ENCODE measurements at places on chromosomes 4 and X.

- DNase-seq = no peak
These were observed 100.7 kb upstream of the GRPR start for GRCh38 chrX:16022580-16023200.

- DNase-seq = peak; percentile 9
These were observed 82.5 kb downstream of the GASK1B start for GRCh38 chr4:158090323-158090722.

DNA sequence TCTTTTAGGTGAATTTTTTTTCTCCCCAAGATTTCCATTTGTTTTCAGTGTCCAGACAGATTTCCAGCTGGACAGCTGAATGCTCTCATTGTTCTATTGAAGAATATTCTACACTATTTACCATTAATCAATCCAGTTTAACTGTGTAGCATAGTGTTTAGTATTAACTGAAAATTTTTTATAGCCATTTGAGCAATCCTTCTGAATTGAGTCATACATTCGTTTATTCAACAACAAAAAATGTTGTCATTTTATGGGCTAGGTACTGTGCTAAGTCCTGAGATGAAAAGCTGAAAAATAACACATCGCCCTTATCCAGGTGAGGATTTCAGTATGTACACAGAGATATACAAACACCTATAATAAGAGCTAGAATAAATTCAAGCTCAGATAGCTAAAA lies 223.3 kb downstream of the COL25A1 start:
- no peak for DNase-seq

GRCh38 chr4:79185526-79186045 lies 140.3 kb downstream of the NAA11 start:
- no peak for DNase-seq

DNA sequence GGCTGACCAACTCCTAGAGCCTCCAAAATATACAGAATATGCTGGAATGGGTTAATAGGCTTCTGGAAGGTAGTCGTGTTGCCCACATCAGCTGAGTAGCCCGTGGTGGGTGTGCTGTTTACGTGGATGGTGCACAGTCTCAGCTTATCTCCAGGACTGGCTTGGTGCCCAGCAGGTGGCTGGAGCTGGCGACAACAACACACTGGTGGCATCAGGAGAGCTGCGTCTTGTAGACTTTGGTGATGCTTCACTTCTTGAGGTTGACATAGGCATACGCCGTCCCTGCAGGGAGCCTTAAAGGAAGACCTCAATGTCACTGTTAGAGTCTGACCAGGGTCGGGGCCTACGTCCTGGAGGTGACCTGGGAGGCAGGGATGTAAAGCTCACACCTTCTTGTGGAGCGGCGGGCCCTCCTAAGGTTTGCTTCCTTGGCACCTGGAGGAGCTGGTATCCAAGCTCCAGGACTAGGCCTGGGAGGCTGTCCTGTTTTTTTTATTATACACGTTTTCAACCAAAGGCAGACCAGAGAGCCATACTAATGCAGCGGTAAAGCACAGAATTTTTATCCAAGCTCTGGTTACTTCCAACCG lies 26.5 kb upstream of the RBMX start:
- DNase-seq = no peak

DNA sequence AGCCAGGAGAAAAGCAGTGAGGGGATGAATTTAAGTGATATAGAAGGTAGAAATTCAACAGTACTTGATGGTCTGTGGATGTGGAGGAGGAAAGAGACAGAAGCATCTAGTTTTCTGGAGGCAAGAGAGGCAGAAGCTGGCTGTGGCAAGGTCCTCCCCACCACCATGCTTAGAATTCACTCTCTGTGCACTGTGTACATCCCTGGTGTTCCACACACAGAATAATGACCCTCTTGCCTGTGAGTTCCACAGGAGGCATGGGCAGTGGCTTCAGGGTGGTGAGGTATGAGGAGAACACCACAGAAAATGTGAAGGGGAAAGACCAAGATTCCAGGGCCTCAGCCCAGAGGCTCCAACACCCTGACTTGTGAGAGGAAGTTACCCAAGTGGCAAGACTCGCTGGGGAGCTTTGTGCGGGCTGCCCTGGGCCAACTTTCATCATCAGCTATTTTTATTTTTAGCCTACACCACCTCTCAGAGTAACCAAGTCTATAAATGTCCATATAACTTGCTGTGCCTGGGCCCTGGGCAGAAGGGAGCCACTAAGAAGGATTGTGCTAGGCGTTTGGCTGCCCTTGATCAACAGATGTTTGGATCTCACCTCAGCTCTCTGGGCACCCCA lies 7.8 kb upstream of the INTS6L start:
- DNase-seq = no peak

- DNase-seq = no peak
These were observed 27.3 kb downstream of the MND1 start for GRCh38 chr4:153371701-153372234.

GRCh38 chrX:41314204-41314603 lies 19.8 kb upstream of the DDX3X start:
- no peak for DNase-seq

DNA sequence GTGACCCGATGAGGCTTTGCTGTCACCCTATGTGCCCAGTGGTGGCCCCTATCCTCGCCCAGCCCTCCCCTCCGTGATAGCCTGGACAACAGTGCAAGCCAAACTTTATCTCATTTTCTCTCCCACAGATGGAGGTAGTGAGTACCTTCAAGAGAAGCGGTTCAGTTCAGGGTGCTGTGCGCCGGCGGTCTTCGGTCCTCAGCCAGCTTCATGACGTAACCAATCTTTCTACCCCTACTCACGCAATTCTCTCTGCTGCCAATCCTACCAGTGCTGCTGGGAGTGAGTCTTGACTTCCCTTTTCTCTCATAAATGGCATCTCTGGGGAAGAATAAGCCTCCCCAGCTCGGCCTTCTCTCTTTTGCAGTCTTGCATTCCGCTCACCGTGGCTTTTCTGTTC lies 29.5 kb downstream of the CCNQ start:
- DNase-seq = no peak

DNA sequence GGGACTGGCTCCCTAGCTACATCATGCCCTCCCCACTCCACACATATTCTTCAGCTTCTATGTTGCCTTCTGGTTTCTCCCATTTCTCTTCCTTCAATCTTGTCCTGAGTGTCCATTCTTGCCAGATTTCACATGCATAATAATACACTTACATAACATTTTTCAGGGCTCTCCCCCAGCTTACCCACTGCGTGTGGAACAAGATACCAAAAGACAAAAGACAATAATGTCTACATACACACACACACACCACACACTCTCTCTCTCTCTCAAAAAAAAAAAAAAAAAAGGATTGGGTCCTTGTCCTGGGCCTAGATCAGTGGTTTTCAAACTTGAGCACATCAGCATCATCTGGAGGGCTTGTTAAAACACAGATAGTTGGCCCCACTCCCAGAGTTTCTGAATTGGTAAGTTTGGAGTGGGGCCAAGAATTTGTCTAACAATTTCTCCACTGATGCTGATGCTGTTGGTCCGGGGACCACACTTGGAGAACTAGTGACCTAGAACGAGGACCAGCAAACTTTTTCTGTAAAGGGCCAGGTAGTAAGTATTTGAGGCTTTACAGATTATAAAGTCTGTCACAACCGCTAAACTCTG lies 6.5 kb upstream of the SMARCA1 start:
- no peak for DNase-seq

DNA sequence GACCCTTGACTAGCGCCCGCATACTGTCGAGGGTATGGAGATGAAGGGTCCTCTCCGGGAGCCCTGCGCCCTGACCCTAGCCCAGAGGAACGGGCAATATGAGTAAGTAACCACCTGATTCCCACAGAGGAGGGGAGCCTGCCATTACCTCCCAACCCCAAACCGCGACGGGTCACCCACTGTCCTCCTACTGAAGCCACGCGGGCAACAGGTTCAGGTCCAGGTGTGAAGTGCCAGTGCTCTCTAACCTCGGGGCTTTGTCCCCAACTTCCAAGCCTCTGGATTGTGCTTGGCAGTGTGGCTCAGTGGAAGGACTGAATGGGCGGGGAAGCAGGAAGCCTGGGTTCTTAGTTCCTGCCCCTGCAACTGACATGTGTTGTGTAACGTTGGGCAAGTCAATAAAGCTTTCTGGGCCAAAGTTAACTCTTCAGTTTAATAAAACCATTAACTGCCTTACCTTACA lies 694 bp downstream of the OCRL start:
- no peak for DNase-seq

GRCh38 chr4:89347363-89348025 lies 39.9 kb upstream of the GPRIN3 start:
- no peak for DNase-seq

GRCh38 chrX:131225078-131225477 lies 64.0 kb downstream of the IGSF1 start:
- DNase-seq = no peak

- DNase-seq = peak; percentile 7
These were observed at the start of gene BMPR1B for GRCh38 chr4:94757192-94758140. TSS of gene BMPR1B (plus strand) at chr4:94757955. CDS start at chr4:95104425, 346,470 bp downstream.

Data from NCI-H526 treated with DMSO at 0.1 percent for 48 hours (cell line).